ENCODE measurements at places on chromosomes 13 and 19. TPM values are rescaled to one million over a fixed set of nuclear protein-coding genes. Genes with fewer than 3 reads are reported as not detected.

Gene KIRREL2
- total RNA-seq, result 1.4 TPM

Gene KHSRP
- 366 TPM for total RNA-seq

Gene ZNF426
- 13.6 TPM for total RNA-seq

Gene SIGLEC8
- not detected for total RNA-seq

DNA sequence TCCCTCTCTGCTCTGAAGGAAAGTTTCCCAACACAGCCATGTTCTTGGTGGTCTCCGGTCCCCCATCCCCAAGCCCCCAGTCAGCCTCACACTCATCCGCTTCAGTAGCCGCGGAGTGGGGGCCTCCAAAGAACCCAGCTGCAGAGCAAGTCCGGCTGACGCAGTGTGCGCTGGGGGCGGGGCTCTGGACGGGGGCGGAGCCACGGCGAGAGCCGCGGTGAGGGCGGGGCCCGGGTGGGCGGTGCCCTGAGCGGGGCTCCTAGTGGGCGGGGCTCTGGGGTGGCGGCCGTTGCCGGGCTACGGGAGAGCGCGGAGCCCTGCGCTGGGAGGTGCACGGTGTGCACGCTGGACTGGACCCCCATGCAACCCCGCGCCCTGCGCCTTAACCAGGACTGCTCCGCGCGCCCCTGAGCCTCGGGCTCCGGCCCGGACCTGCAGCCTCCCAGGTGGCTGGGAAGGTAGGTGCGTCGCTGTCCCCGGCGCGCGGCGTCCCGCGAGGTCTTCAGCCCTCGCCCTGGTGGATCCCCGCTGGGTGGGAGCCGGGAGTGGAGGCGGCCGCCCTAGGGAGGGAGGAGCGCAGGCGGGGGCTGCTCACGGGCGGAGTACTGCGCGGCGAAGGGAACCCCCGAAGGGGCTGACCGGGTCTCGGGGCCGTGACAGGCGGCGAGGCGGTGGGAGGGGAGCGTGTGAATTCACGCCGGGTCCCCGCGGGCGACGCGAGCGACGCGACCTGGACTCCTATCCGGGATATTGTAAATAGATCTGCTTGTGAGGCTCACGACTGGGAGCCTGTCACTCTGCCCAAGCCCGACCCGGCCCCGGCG lies 9.1 kb downstream of the TNFRSF19 start:
- H3K36me3 ChIP-seq, result no peaks in the 10 kb centered on the region
- peak; percentile 92 for DNase-seq
- H3K27me3 ChIP-seq, result peaks cover 30% of the 10 kb centered on the region
- peak overlapping the region; percentile 71 for H3K4me3 ChIP-seq
- peaks cover 10% of the 10 kb centered on the region for H3K4me1 ChIP-seq

DNA sequence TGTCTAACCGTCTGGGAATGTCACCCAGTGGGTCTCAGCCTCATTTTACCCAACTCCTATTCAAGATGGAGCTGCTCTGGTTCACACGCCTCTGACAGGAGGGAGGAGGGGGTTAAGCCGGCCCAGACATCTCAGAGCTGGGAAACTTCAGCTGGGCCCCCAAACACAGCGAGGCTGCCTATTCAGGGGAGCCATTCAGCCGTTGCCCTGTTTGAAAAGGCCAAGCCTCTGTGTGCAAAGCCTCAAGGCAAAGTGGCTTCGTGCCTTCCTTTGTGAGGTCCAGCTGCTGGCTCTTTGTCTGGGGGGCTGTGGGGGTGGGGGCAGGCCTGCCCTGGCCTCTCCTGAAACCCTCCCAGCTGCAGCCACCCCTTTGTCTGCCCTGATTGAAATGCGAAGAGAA lies 147.4 kb downstream of the PTPRS start:
- H3K27ac ChIP-seq, result no peak overlapping the region
- H3K27me3 ChIP-seq, result peaks cover 6% of the 10 kb centered on the region
- DNase-seq, result no peak

- no peaks in the 10 kb centered on the region for H3K27me3 ChIP-seq
- H3K4me1 ChIP-seq, result no peaks in the 10 kb centered on the region
- no peak for DNase-seq
- no peak overlapping the region for H3K4me3 ChIP-seq
- H3K36me3 ChIP-seq, result peaks cover 13% of the 10 kb centered on the region
These were observed 10.1 kb upstream of the ZNF554 start for GRCh38 chr19:2809387-2810140.

DNA sequence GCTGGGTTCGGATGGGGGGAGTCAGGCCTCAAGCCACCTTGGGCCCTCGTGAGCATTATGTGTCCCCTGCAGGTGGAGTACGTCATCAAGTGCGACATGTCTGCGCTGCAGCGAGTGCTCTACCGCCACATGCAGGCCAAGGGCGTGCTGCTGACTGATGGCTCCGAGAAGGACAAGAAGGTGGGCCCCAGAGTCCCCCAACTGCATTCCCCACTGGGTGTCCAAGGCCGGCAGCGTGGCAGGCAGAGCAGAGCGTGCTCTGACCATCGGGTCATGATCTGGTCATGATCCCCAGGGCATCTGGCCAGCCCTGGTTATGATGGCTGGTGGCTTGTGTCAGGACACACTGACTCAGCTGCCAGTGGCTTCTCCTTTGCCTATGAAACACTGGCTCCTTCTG lies 63.4 kb downstream of the SMARCA4 start:
- H3K4me1 ChIP-seq, result no peaks in the 10 kb centered on the region
- H3K4me3 ChIP-seq, result no peak overlapping the region
- no peaks in the 10 kb centered on the region for H3K27me3 ChIP-seq
- peaks cover 23% of the 10 kb centered on the region for H3K36me3 ChIP-seq
- H3K27ac ChIP-seq, result no peak overlapping the region

- DNase-seq, result no peak
- H3K4me3 ChIP-seq, result no peak overlapping the region
- no peak overlapping the region for H3K27ac ChIP-seq
- H3K36me3 ChIP-seq, result peaks cover 7% of the 10 kb centered on the region
- H3K4me1 ChIP-seq, result peaks cover 6% of the 10 kb centered on the region
These were observed 27.3 kb upstream of the GPI start for GRCh38 chr19:34337739-34338138.

DNA sequence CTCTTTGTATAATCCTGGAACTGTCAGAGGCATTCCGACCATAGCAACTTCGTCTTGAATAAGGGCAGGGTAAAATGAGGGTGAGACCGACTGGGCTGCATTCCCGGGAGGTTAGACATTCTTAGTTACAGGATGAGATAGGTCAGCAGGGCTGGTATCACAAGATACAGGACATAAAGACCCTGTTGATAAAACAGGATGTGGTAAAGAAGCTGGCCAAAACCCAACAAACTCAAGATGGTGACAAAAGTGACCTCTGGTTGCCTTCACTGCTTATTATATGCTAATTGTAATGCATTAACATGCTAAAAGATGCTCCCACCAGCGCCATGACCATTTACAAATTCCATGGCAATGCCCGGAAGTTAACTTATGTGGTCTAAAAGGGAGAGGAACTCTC lies 27.7 kb upstream of the MBNL2 start:
- no peaks in the 10 kb centered on the region for H3K4me1 ChIP-seq
- H3K36me3 ChIP-seq, result no peaks in the 10 kb centered on the region
- no peak overlapping the region for H3K27ac ChIP-seq
- H3K27me3 ChIP-seq, result no peaks in the 10 kb centered on the region
- DNase-seq, result no peak
- H3K4me3 ChIP-seq, result no peak overlapping the region

GRCh38 chr13:50519866-50520265 lies 323.6 kb downstream of the DLEU7 start:
- no peak for DNase-seq
- no peak overlapping the region for H3K27ac ChIP-seq
- H3K4me1 ChIP-seq, result no peaks in the 10 kb centered on the region
- no peaks in the 10 kb centered on the region for H3K27me3 ChIP-seq
